AG08396 (cell line): ENCODE measurements at places on chromosomes 1 and 21.

DNA sequence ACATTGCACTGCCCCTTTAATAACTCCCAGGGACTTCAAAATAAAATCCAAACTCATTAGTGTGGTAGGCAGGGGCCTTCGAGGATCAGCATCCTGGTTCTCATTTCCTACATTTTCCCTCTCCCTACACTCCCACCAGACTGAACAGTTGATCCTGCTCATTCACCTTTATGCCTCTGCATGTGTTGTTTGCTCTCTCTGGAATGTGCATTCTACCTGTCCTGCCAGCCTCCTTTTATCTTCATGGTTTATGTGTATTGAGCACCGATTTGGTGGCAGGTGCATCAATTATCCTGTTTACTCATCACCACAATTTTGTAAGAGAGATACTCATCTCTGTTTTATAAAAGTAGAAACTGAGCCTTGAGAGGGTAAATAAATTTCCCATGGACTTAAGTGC, 125.0 kb downstream of the ADSS2 start:
- DNase-seq, result no peak

GRCh38 chr1:94617134-94617805, 75.7 kb upstream of the F3 start:
- DNase-seq, result no peak

DNA sequence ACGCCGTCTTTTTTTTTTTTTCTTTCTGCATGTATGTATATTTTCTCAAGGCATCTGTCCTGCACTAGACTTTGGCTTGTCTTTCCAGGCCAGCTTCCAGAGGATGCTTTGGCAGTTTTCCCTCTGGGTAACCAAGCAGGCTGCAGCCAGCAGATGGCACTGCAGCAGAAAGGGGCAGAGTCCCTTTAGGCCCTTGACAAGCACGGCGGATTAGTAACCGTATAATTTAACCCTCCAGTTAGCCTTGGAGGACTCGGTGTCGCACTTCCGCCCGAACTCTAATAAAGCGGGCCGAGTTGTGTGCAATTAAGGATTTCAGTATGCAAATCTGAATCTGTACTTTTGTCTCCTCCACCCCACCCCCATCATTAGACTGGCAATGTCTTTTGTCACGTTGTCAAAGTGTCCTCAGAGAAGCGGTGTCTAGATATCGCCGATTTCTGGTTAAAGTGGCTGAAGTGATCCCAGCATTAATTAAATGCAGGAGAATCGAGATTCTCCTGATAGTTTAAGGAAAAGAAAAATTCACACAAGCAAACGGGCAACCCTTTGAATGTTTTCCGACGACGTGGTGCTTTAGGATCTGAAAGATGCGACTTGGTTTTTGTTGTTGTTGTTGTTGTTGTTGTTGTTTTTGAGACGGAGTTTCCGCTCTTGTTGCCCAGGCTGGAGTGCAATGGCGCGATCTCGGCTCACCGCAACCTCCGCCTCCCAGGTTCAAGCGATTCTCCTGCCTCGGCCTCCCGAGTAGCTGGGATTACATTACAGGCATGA, 1.1 kb upstream of the TMEM167B start:
- DNase-seq, result no peak

DNA sequence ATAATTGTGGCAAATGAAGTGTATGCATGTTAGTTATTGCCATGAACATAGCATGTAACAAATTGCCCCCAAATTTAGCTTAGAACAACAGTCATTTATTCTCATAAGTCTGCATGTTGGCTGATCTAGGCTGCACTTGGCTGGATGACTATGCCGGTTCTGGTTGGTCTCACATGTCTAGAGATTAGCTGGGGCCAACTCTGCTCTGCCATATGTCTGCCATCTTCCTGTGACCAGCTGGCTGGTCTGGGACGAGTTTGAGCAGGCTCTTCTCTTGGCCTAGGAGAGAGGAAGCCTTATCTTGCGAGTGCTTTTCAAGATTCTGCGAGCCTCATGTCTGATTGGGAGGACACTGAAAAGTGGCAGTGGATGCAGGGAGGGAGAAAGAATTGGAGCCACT, 198.3 kb upstream of the FAM78B start:
- no peak for DNase-seq

DNA sequence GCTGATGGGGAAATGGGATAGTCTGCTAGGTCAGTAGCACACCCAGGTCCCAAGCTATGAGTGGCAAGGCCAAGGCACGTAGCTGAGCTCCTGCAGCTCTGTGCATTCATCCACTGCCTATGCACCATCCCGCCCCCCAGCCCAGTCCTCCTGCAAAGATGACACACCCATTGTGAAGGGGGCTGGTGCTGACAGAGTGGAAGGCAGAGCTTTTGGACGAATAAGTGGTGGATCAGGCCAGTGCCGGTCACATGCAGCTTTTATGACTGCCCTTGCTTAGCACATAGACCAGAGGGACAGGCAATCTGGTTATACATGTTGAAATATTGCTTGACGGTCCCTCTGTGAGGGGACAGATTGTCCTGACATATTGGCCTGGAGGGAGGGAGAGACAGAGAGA, 494.3 kb downstream of the PTPRU start:
- DNase-seq, result no peak

DNA sequence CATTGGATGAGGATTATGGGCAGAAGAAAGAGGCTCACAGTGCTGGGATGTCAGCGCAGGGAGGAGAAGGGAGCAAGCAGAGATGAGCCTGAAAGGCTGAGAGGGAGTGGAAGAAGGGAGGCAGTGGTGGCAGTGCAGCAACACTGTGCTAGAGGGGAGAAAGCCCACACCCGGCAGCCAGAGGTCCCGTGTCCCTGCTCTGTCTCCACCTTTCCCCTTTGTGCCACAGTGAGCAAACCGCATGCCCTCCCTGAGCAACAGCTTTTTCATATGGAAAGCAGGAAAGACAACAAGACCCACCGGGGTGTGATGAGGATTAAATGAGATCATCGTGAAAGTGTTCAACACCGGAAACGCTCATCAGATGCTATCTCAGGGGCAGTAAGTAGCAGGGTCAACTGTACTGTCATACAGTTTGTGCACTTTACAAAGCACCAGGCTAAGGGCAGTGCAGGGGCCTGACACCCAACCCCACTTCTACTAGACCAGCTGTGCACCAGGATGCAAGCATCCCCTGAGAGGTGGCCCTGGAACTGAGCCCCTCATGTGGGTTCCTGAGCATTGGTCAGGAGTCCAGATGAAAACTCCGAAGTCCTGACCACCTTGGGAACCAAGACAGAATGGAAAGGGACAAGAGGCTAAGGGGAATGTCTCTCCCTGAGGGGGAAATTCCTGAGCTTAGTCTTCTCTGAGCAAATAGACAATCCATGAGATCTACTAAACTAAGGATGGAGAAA, 9.1 kb downstream of the NHLH1 start:
- no peak for DNase-seq

- DNase-seq, result no peak
Observed at GRCh38 chr21:33732038-33732437, 89.7 kb downstream of the ITSN1 start.

DNA sequence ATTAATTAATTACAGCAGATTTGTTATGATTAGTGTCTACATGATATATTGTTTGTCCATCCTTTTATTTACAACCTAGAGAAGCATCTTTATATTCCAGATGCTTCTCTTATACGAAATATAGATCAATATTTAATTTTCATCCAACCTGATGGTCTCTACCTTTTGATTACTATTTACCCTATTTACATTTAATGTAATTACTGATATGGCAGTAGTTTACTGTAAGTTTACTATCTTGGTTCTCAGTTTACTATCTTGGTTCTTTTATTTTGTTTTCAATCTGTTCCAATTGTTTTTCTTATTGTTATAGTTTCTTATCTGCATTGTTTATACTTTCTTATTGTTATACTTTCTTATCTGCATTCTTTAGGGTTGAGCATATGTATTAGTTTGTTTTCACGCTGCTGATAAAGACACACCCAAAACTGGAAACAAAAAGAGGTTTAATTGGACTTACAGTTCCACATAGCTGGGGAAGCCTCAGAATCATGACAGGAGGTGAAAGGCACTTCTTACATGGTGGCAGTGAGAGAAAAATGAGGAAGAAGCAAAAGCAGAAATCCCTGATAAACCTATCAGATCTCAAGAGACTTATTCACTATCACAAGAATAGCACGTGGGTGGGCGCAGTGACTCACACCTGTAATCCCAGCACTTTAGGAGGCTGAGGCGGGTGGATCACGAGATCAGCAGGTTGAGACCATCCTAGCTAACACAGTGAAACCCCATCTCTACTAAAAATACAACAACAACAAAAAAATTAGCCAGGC, 28.9 kb downstream of the FAF1 start:
- no peak for DNase-seq

DNA sequence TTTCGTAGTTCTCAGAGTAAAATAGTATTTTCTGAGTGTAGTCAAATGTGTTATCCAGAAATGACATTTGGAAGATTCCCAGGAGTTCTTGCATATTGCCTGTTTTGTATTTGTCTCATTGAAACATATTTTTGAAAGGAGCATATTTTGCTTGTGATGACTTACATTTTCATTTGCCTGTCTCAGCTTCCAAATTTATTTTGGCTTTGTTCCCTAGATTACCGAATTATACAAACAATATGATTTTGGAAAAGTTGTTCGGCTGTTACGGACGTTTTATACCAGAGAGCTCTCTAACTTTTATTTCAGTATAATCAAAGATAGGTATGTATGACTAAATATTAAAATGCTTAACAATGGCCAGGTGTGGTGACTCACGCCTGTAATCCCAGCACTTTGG, 46.0 kb downstream of the IARS2 start:
- DNase-seq, result no peak

- no peak for DNase-seq
Observed at GRCh38 chr1:230599926-230600656, 42.2 kb upstream of the COG2 start.

DNA sequence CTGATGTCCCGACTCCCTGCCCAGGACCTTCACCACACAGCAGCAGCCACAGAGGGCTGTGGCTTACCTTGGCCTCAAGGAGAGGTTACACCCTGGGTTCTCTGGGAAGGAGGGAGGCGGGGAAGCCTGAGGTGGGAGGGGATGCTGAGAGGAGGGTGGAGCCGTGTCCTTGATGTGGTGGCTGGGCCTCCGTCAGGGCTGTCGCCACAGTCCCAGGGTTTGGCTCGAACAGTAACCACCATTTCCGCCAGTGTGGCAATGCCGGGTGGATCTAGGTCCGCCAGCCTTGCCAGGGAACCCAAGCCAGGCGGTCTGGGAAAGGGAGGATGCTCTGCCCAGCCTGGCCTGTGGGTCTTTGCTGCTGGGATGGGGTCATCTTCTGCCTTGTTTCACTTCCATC, 18.4 kb upstream of the CDCA8 start:
- no peak for DNase-seq

DNA sequence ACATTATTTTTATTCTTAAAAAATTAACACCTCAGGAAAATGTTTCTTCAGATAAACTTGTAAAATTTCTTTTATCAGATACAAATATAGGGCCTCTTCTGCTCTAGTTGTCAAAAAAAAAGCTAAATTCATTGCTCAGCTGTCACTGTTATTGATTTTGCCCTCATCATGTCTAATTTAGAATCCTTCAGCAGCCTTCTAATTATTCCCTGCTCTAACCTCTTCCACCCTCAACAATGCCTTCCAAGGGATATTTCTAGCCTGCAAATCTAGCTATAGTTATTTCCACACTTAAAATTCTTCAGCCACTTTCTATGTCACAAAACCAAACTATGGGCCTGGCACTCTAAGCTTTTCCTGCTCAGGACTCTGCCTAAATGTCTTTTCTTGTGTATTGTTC, 25.2 kb downstream of the PDE4B start:
- DNase-seq, result no peak

- no peak for DNase-seq
Observed at GRCh38 chr1:100791586-100791985, 72.0 kb downstream of the VCAM1 start.

DNA sequence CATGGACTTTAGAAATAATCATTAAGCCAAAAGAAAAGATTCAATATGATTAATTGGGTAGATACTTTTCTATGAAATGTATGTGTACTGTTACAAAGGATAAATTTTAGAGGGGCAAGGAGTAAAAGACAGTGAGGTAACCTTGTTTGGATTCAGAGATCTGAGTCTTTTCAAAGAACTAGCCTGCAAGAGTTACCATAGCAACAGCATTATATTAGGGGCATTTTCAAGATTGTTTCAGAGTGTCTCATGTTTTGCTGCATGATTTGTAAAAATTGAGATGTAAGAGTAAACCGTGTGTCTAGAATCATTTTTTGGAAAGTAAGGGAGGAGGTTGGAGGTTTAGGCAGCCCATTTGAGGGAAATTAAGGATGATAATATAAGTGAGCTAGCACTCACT, 70.6 kb upstream of the KIAA1614 start:
- peak; percentile 58 for DNase-seq

GRCh38 chr1:67342076-67342890, 34.6 kb downstream of the IL12RB2 start:
- no peak for DNase-seq

DNA sequence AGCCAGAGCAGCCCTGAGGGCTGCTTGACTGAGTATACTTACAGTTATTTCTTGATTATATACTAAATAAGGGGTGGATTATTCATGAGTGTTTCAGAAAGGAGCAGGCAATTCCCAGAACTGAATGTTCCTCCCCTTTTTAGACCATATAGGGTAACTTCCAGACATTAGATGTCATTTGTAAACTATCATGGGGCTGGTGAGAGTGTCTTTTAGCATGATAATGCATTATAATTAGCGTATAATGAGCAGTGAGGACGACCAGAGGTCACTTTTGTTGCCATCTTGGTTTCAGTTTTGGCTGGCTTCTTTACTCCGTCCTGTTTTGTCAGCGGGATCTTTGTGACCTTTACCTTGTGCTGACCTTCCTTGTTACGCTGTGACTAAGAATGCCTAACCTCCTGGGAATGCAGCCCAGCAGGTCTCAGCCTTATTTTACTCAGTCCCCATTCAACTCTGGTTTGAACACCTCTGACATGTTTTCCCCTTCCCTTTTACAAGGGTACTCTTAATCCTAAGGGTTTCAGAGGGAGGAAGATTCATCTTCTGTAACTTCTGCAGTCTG, 16.2 kb downstream of the KCTD3 start:
- DNase-seq, result no peak

DNA sequence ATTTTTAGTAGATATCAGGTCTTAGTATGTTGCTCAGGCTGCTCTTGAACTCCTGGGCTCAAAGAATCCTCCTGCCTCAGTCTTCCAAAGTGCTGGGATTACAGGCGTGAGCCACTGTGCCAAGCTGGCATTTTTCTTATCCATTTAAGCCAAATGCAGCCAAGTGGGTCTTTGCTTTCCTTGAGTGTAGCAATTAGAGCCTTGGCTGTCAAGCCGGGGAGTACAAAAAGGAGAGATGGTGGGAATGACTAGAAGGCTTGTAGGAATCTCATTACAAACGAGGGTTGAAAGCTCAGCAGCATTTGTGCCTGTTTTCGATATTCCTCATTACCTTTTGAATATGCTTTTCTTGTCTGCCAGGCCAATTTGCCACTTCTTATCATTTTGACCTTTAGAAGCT, 140.9 kb downstream of the DISC1 start:
- DNase-seq, result no peak

DNA sequence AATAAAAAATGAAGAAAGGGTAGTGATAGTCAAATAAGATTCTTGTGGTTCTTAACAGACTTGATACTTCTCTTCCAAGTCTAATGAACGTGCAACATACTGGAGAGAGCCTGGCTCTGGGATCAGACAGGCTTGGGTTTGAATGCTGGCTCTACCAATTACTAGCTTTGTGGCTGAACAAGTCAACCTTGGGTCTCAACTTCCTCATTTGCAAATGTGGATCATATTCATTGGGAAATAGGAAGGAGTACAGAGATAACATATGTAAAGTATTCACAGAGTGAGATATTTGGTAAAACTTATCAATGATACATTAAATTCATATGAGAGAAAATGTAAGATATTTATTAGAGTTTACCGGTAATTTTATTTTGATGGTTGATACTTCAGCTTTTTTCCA, 2.0 kb downstream of the EDEM3 start:
- DNase-seq, result no peak
